PC-3 (cell line): ENCODE measurements at places on chromosomes 1 and 21. TPM values are rescaled to one million over a fixed set of nuclear protein-coding genes. Genes with fewer than 3 reads are reported as not detected.

Gene RUSC1
- 80.3 and 85.1 TPM in 2 replicates for total RNA-seq

DNA sequence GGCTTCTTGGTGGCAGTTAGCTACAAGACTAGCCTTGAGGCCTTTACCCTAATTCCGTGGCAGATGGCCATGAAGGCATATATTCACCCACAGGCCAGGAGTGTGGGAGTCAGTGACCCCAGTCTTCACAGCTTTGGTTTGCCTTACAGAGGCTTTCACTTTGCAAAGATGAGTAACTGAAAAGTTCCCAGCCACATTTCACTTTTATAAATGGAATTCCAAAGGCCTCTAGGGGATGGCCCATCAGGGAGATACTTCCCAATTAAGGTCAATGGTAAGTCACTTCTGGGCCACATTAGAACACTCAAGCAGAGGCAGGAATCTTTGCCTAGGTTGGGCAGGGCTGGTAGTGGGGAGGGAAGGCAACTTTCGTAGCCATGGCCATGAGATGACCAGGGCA lies 13.1 kb upstream of the HEYL start:
- H3K4me1 ChIP-seq, result no peaks in the 10 kb centered on the region
- no peak overlapping the region for H3K4me3 ChIP-seq
- no peaks in the 10 kb centered on the region for H3K27me3 ChIP-seq
- no peak for DNase-seq

- H3K4me1 ChIP-seq, result peaks cover 30% of the 10 kb centered on the region
- no peaks in the 10 kb centered on the region for H3K27me3 ChIP-seq
- no peak for DNase-seq
Measured at GRCh38 chr1:87111659-87112371, 197.4 kb downstream of the HS2ST1 start.

DNA sequence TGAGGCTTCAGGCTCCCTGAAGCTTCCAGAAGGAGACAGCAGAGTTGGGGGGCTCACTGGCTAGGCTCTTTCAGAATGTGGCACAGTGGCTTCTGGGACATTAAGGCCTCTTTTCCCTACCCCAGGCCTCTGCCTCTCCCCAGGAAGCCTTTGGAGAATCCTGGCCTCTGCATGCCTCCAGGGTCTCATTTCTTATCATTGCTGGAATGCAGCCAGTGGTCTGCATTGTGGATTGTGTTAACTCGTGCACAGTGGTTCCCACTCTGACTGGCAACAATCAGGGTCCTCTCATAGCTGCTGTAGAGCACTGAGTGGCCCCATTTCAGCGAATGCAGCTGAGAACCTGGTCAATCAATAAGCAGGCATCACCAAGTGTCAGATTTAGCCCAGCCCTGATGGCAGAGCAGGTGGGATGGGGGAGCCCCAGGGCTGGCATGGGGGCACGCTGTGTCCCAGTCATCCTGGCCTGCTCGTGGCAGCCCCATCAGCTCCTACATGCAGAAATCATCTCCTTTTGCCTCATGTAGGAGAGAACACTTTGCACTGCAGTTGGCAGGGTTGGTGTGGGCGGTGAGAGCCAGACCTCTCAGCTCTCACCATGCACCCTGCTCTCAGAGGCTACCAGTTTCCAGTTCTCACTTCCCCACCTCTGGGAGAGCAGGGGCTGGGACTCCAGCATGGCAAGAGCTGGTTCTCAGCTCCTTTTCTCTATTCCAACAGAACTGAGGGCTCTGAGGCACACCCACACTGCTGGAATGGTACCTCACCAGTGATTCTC lies 13.4 kb downstream of the ADORA1 start:
- H3K27me3 ChIP-seq, result peaks cover 34% of the 10 kb centered on the region
- H3K27ac ChIP-seq, result no peak overlapping the region
- peaks cover 5% of the 10 kb centered on the region for H3K4me1 ChIP-seq
- H3K36me3 ChIP-seq, result no peaks in the 10 kb centered on the region
- H3K4me3 ChIP-seq, result no peak overlapping the region

DNA sequence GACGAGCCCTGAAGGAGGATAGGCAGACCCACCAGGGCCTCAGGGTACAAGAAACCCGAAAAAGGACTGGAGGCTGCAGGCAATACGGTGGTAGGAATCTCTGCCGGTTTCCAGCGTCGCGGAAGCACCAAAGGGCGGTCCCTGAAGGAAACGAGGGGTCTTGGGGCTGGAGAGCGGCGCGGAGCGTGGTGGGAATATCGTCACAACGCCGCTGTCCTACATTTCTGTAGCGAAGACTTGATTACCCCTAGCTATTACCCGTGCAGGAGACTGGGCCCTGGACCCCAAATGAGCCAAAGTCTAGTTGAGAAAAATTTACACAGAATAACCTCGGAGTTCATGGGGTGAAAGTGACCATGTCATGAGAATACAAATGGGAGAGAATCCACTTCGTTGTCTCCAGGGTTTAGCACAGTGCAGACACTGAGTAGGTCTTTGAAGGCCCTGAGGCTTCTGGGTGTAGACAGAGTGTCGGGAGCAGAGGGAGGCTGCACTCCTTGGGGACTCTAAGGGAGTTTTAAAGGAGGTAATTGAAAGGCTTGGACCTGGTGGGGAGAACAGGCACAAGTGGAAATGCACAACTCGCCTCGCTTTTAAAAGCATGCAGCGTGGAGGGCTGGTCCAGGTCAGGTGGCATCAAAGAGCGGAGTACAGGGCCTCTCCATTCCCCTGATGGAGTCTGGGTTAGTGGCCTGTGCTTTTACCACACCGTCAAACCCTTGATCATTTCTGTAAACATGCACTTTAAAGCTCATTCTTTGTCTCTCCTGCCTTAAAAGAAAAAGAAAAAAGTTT lies 1.5 kb downstream of the ATP1A1 start:
- H3K4me1 ChIP-seq, result peaks cover 57% of the 10 kb centered on the region
- no peak for DNase-seq
- peak overlapping the region; percentile 94 for H3K27ac ChIP-seq
- H3K36me3 ChIP-seq, result no peaks in the 10 kb centered on the region
- peak overlapping the region; percentile 78 for H3K4me3 ChIP-seq

Gene SELENBP1
- 29.8 and 73.5 TPM in 2 replicates for total RNA-seq

Gene DCST1
- not detected in 2 replicates for total RNA-seq

- H3K4me3 ChIP-seq, result no peak overlapping the region
- H3K4me1 ChIP-seq, result no peaks in the 10 kb centered on the region
- H3K27me3 ChIP-seq, result no peaks in the 10 kb centered on the region
- no peaks in the 10 kb centered on the region for H3K36me3 ChIP-seq
- DNase-seq, result no peak
Measured at GRCh38 chr1:66383168-66383567, 150.8 kb upstream of the SGIP1 start.

GRCh38 chr1:40708750-40709099 lies 17.2 kb downstream of the NFYC start:
- DNase-seq, result peak; percentile 66
- no peaks in the 10 kb centered on the region; the same call in 1 of the 2 replicates for H3K36me3 ChIP-seq
- peaks cover 39% of the 10 kb centered on the region for H3K4me1 ChIP-seq
- H3K27ac ChIP-seq, result peak overlapping the region; percentile 45
